ENCODE measurements at places on chromosomes 13 and 19. TPM values are rescaled to one million over a fixed set of nuclear protein-coding genes. Genes with fewer than 3 reads are reported as not detected.

The TEX26 gene
- total RNA-seq, result not detected

The HSH2D gene
- not detected for total RNA-seq

The LGALS7B gene
- 1.4 TPM for total RNA-seq

The RASL11A gene
- 2.8 TPM for total RNA-seq

The SIGLEC10 gene
- total RNA-seq, result not detected

The ZNF83 gene
- 40.9 TPM for total RNA-seq

The ZNF837 gene
- 4.1 TPM for total RNA-seq

Data from dermis blood vessel endothelial cell (primary cell).